ENCODE measurements at places on chromosomes 1 and 21.
A peak's percentile ranks its signal among the peaks of the same experiment; 100 is the strongest.

- DNase-seq = no peak
Measured at GRCh38 chr21:40840401-40841125, 6.4 kb downstream of the DSCAM start.

DNA sequence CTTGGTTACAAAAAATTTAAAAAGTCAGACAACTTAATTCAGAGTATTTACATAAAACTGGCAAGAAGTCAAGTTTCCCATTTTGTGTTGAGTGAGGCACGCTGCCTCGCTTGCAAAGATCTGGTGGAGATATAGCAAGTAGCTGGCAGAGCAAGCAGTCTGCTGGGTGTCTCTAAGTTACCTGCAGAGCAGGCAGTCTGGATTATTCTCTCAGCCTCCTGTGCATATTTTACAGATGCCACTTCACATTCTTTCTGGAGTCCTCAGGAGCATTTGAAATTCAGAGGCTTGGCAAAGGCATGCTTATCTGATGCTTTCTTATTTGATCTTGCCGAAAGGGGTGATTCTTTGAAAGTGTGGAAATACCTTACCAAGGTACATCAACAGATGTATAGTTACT lies 640.4 kb upstream of the ADGRL4 start:
- DNase-seq = no peak

GRCh38 chr1:85992791-85993190 lies 163.8 kb downstream of the COL24A1 start:
- DNase-seq = no peak

- DNase-seq = peak; percentile 49
Measured at GRCh38 chr1:240499012-240499411, 112.9 kb downstream of the GREM2 start.

DNA sequence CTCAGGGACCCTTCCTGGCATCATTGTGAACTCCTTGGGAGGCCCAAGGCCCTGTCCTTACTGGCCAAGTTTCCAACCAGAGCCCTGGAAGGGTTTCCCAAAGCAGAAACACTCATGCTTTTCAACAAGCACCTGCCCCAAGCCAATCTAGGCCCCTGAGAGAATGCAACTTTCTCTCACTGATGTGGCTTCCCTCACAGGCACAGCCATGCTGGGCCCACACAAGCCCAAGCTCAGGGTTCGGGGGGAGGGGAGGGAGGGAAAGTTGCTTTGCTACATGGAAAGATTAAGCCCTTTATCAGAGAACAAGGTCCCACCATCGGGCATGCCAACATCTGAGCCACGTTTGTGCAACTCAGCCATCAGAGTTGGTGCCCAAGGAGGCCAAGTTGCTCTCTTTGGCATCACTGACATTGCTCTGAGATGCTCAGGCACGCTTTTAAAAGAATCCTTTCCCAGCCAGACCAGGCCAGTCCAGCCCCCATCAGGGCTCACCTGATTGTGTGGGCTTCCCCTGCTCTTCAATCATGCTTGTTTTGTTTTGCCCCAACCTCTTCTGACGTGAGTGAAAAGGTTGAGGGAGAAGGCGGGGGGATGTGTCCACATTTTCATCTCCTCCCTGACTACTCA lies 43.5 kb downstream of the RIMS3 start:
- no peak for DNase-seq

DNA sequence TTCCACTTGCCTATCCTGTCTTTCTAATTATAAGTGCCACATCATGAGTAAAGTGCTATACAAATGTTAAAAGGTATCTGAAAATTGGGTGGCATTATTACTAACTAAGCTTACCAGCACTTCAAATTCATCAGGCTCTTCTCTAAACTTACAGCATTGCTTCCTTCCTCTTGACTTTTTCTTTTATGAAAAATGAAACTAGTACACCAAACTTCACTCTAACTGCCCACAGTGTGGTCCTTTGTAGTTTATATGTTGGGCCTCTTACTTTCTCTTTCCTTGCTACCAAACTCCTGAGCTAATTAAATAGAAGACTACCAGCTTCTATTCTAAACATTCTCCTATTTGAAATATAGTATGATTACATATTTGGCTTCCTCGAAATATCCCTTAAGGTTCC lies 81.8 kb downstream of the NOTCH2 start:
- no peak for DNase-seq

DNA sequence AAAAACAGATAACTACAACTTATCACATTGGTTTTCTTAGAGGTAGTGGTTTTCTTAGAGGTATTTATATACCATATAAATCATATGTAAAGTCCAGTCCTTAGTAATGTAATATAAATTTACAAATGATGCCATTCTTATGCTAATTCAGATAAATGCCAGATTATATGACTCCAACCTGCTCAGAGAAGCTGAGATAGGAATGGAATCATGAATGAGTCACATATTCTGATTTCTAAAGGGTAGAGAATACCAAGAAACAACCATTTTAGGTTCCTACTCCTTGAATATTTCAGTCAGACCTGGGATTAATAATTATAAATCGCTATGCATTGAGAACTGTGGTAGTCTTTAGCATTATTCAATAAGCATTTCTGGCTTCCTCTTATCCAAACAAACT lies 760.1 kb upstream of the NEGR1 start:
- no peak for DNase-seq

DNA sequence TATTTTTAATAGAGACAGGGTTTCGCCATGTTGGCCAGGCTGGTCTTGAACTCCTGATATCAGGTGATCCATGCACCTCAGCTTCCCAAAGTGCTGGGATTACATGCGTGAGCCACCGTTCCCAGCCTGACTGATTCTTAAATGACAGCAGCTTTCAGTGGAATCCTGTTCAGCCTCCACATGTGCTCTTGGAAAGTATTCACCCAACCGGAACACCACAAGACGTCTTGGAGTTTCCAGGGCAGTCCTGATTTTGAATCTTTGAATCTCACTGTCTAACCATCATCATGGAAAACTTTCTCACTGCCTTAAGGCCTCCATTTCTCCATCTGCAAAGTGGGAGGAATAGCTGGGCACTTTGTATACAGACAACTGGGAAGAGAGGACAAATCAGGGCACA lies 58.1 kb upstream of the ITPKB start:
- no peak for DNase-seq

GRCh38 chr1:26858891-26859640 lies 3.9 kb upstream of the SFN start:
- DNase-seq = no peak

- DNase-seq = no peak
Measured at GRCh38 chr1:53111073-53111556, 31.3 kb downstream of the SLC1A7 start.

GRCh38 chr1:29649189-29650040 lies 413.1 kb downstream of the PTPRU start:
- no peak for DNase-seq

GRCh38 chr1:118142546-118142945 lies 42.5 kb downstream of the SPAG17 start:
- no peak for DNase-seq

DNA sequence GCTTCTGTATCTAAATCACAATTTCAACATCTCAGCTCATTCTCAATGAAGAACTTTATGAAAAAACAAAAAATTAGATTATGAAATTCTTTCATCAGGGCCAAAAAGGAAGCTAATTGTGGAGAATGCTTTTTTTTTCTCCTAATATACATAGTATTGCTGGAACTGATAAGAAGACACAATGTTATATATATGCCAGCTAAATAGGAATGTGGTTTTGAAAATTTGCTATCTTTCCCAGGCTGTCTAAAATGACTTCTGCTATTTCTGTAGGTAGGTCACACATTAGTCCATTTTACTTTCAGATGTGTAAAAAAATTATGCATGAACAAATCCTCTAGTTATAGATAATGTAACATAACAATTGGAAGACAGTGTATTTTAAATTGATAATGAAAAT lies 732.9 kb downstream of the RWDD3 start:
- no peak for DNase-seq

All from NCI-H460 (cell line).